ENCODE measurements at places on chromosomes 7 and 10. TPM values are rescaled to one million over a fixed set of nuclear protein-coding genes. Genes with fewer than 3 reads are reported as not detected.

GRCh38 chr10:91117505-91117904 is 103.0 kb upstream of the PCGF5 start:
- DNase-seq = no peak

- DNase-seq = peak; percentile 61
These were observed 16.2 kb upstream of the DLD start for GRCh38 chr7:107874605-107875446.

ARHGAP22 gene
- 3.4 TPM for polyA plus RNA-seq

- DNase-seq = no peak
These were observed 135.7 kb downstream of the PDE1C start for GRCh38 chr7:31934551-31934950.

DNA sequence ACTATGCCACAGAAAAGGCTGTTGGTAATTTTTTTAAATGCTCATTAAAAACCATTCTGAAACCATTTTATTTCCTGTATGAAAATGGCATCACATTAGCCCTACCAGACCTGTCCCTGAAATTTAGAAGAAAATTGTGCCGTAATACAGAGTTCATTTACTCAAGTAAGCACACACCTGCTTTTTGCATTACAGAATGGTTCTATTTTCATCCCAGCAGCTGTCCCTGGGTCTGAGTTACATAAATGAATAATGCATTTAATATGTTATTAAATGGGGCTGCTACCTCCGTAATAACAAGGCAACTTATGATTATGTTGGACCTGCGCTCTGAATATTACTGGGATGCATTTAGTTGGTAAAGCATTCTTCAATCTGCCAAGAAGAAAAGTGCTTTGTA is 508.9 kb downstream of the SORCS1 start:
- DNase-seq = no peak

PLEKHA8 gene
- 10.3 TPM for polyA plus RNA-seq

DNA sequence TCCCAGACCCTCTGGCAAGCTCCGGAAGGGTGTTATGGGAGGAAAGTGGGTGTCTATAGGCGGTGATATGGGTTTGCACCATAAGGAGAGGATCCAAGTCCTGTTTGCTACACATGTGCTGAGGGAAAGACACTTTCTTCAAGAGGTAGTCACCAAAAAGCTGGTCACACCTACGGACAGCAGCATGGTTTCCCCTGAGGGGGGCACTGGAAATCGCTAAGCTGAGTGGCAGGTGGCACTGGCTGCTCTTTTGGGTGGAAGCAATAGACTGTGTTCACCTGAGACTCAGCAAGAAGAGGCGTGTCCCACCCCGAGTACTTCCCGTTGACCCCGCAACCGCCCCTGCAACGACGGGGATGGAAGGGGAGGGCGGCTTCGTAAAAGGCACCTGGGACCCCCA is 1.8 kb upstream of the FOXI2 start:
- no peak for DNase-seq

DNA sequence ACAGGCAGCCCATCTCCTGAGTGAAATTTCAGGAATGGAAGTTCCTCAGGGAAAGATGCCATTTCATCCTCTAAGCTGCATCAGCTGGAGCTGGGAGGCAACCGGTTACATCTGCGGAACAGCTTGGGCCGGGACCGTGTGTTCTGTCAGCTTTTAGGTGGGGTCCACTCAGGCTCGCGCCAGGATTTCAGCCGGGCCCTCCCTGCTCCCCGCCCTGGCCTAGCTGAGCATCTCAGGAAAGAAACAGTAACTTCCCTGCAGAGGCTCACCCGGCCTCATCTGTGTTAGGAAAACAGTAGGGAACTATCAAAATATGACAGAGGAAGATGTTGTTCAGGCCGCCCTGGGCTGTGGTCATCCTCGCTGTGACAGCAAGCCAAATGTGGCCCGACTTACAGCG is 110.4 kb downstream of the TRIL start:
- DNase-seq = peak; percentile 34

DNA sequence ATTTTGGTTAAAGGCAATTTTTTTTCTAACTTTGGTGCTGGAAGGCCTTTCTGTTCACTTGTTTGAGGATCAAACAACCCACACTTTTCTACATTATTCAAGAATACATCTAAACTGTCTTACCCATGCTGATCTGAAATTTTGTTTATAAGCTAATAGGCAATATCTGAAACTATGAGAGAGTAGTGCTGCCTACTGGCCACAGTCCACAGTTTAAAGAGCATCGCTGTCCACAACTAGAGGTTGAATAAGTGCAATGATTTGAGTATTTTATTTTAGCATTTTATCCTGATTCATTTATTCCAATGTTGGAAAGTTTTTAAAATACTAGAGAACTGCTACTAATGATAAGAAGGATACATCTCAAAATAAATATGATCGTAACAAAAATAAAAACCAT is 306.9 kb downstream of the ELMO1 start:
- no peak for DNase-seq

GRCh38 chr10:130659528-130659927 is 523.3 kb downstream of the GLRX3 start:
- DNase-seq = no peak

Data from muscle of arm (tissue), 14 donors.